ENCODE measurements at places on chromosomes 1 and 21. TPM values are rescaled to one million over a fixed set of nuclear protein-coding genes. Genes with fewer than 3 reads are reported as not detected.

DNA sequence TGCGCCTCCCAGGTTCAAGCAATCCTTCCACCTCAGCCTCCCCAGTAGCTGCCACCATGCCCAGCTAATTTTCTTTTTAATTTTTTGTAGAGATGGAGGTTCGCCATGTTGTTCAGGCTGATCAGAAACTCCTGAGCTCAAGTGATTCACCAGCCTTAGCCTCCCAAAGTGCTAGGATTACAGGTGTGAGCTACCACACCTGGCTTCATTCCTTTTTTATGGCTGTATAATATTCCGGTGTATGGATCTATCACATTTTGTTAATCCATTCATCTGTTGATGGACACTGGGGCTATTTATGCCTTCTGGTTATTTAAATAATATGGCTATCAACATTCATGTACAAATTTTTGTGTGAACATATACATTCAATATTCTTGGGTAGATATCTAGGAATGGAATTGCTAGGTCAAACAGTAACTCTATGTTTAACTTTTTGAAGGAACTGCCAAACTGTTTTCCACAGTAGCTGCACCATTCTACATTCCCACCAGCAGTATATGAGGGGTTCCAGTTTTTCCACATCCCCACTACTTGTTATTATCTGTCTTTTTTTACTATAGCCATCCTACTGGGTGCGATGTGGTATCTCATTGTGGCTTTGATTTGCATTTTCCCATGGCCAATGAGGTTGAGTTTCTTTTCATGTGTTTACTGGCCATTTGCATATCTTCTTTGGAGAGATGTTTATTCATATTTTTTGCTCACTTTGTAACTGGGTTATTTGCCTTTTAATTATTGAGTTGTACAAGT is 11.0 kb downstream of the SLC27A3 start:
- no peaks in the 10 kb centered on the region for H3K36me3 ChIP-seq
- H3K4me3 ChIP-seq, result no peak overlapping the region
- DNase-seq, result no peak

GRCh38 chr1:223248770-223249140 is 105.7 kb upstream of the TLR5 start:
- H3K27ac ChIP-seq, result no peak overlapping the region
- peaks cover 5% of the 10 kb centered on the region for H3K4me1 ChIP-seq

GRCh38 chr21:43585924-43586413 is 73.3 kb downstream of the HSF2BP start:
- no peak overlapping the region for H3K27ac ChIP-seq
- peaks cover 6% of the 10 kb centered on the region for H3K4me1 ChIP-seq
- no peaks in the 10 kb centered on the region for H3K27me3 ChIP-seq
- no peak for DNase-seq
- no peak overlapping the region for H3K4me3 ChIP-seq
- H3K36me3 ChIP-seq, result no peaks in the 10 kb centered on the region

DNA sequence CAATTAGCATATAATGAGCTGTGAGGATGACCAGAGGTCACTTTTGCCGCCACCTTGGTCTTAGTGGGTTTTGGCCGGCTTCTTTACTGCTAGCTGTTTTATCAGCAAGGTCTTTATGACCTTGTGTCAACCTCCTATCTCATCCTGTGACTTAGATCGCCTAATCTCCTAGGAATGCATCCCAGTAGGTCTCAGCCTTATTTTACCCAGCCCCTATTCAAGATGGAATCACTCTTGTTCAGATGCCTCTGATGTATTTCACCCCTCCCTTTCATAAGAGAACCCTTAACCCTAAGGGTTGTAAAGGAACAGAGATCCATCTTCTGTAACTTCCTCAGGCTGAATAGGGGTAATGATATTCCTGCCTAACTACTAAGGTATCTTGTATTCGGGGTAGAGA is 58.9 kb upstream of the PALMD start:
- no peak overlapping the region for H3K4me3 ChIP-seq
- no peak overlapping the region for H3K27ac ChIP-seq
- no peaks in the 10 kb centered on the region for H3K27me3 ChIP-seq
- no peaks in the 10 kb centered on the region for H3K36me3 ChIP-seq

GRCh38 chr1:214441119-214441518 is 110.3 kb downstream of the PTPN14 start:
- H3K4me1 ChIP-seq, result peaks cover 6% of the 10 kb centered on the region
- no peak for DNase-seq
- H3K36me3 ChIP-seq, result no peaks in the 10 kb centered on the region
- no peak overlapping the region for H3K4me3 ChIP-seq
- no peaks in the 10 kb centered on the region for H3K27me3 ChIP-seq
- H3K27ac ChIP-seq, result no peak overlapping the region

- peaks cover 7% of the 10 kb centered on the region for H3K4me1 ChIP-seq
- DNase-seq, result no peak
- H3K27me3 ChIP-seq, result no peaks in the 10 kb centered on the region
- H3K4me3 ChIP-seq, result no peak overlapping the region
- no peaks in the 10 kb centered on the region for H3K36me3 ChIP-seq
These were observed 56.1 kb upstream of the SDC3 start for GRCh38 chr1:30964706-30965105.

The INAVA gene
- total RNA-seq, result 3.9 TPM
